ENCODE measurements at places on chromosomes 5 and 9.

GRCh38 chr9:36318212-36318802 lies 60.1 kb upstream of the GNE start:
- no peak for DNase-seq

DNA sequence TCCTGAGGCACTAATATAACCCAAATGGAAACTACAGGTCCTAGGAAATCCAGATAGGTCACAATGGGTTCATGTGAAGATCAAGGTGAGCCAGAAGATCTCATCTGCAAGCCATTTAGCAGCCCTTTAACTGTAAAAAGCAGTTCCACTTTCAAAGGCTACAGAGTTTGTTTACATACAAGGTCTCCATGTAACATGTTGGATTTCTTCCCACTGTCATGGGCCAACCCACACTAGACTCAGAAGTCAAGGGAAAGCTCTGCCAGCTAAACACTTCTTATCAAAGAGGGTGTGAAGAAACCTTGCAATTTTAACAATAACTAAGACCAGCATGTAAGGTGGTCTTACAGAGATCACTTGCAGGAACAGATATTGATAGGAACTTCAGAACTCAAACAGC lies 3.8 kb upstream of the CTNNAL1 start:
- no peak for DNase-seq

- DNase-seq = no peak
Measured at GRCh38 chr9:120702075-120702474, 12.2 kb downstream of the MEGF9 start.

DNA sequence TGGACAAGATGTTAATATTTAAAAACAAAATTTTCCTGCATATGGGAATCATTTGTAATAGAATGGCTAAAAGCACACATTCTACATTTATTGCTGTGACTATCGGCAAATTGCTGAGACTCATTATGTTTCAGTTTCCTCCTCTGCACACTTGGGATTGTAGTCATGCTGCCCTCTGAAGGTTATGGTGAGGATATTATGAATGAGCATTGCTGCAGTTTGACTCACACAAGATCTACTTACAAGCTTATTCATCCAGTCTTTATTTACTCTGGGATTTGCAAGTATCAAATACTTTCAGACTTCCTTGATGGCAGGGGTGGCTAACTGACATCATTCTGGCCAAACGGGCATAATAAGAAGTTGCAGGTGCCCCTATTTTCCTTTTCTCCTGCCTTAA lies 9.5 kb upstream of the NFIL3 start:
- DNase-seq = no peak

GRCh38 chr5:108321341-108321740 lies 60.6 kb downstream of the FBXL17 start:
- DNase-seq = no peak

Measured in left hindlimb (tissue), 1 donor.